ENCODE measurements at places on chromosomes 7 and 10. TPM values are rescaled to one million over a fixed set of nuclear protein-coding genes. Genes with fewer than 3 reads are reported as not detected.
A peak's percentile ranks its signal among the peaks of the same experiment; 100 is the strongest.

DNA sequence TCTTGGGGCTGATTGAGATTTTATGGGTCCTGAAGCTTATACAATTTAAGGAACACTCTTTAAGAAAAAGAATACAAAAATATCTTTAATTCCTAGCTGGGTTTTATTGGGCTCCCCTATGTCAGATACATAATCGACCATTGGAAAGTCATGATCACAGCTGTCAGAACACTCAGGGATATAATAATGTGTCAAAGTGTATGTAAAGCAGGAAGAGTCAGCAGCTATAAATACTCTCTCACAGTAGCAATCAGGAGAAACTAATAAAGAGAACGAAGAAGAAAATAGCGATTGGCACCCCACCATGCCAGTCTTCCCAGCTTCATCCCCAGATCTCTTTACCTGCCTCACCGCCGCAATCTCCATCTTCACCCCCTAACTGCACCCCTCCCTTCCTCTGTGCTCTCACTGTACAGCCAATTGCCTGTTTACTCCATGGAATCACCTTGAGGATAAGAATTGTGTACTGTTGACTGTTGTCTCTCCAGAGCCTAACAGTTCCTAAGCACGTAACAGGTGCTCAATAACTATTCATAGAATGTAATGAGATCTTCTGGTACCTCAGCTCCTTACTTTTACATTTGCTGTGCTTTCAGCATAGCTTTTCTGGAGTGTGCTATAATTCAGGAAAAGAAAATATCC lies 24.0 kb upstream of the WNT8B start:
- H3K36me3 ChIP-seq: no peaks in the 10 kb centered on the region
- DNase-seq: no peak
- H3K4me3 ChIP-seq: no peak overlapping the region
- no peak overlapping the region for H3K27ac ChIP-seq

- DNase-seq: no peak
- no peaks in the 10 kb centered on the region for H3K36me3 ChIP-seq
- no peak overlapping the region for H3K27ac ChIP-seq
- no peaks in the 10 kb centered on the region for H3K27me3 ChIP-seq
- H3K4me3 ChIP-seq: no peak overlapping the region
Observed at GRCh38 chr10:22670788-22671187, 43.6 kb downstream of the PIP4K2A start.

Gene TRDMT1
- 2.0 TPM for polyA plus RNA-seq

- peaks cover 20% of the 10 kb centered on the region for H3K36me3 ChIP-seq
- peaks cover 100% of the 10 kb centered on the region for H3K4me1 ChIP-seq
- no peak for DNase-seq
- no peak overlapping the region for H3K4me3 ChIP-seq
- peak overlapping the region; percentile 84 for H3K27ac ChIP-seq
Observed at GRCh38 chr10:80486785-80487420, 32.8 kb downstream of the TSPAN14 start.

GRCh38 chr10:133040198-133040597 lies 47.5 kb upstream of the ADGRA1 start:
- no peak overlapping the region for H3K27ac ChIP-seq
- no peaks in the 10 kb centered on the region for H3K27me3 ChIP-seq
- H3K4me3 ChIP-seq: no peak overlapping the region
- H3K36me3 ChIP-seq: no peaks in the 10 kb centered on the region
- DNase-seq: no peak

Gene A1CF
- polyA plus RNA-seq: not detected

- H3K27me3 ChIP-seq: no peaks in the 10 kb centered on the region
- no peak overlapping the region for H3K4me3 ChIP-seq
- no peak overlapping the region for H3K27ac ChIP-seq
- H3K36me3 ChIP-seq: no peaks in the 10 kb centered on the region
Observed at GRCh38 chr10:28355376-28355775, 52.5 kb upstream of the MPP7 start.
